CD4-positive, alpha-beta T cell (primary cell): ENCODE measurements at places on chromosomes 1 and 21. TPM values are rescaled to one million over a fixed set of nuclear protein-coding genes. Genes with fewer than 3 reads are reported as not detected.

GRCh38 chr1:18962121-18962721, 5.7 kb upstream of the IFFO2 start:
- no peak for DNase-seq

GRCh38 chr1:220887520-220888416, 8.5 kb downstream of the HLX start:
- no peak for DNase-seq

DNA sequence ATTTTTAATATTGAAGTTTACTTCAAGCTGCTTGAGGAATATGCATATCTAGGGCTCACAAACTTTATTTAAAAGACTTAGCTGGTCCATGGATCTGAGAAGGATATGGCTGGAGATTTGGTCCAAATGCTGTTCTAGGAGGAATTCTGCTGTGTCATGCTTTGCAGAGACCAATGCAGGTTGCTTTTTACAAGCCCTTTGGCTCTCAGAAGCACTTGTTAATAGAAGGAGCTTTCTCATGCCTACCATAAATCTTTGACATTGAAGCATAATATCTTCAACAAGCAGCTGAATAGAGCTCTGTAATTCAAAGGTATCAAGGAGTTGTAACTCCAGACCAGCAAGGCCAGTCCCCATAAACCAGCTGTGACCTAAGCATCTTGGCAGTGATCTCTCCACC, 299.1 kb downstream of the HHAT start:
- no peak for DNase-seq

- no peak for DNase-seq
Measured at GRCh38 chr1:41108696-41109275, 87.3 kb upstream of the SLFNL1 start.

DNA sequence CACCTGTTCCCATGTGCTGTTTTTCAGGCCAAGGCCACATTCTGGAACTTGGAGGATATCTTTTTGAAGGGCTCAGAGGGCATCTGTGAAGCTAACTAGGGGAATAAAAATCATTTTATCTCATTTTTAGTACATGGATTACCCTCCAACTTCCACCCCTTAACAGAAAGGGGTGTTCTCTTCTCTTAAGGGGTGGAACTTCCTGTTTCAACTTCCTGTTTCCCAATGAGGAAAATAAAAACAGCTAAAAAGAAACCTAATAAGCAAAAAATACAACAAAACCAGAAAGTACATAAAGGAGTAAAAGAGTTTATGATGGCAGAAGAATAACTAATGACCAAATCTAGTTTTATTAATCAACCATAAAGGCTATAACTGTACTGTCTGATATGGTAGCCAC, 24.8 kb upstream of the SLC22A15 start:
- no peak for DNase-seq

The CRP gene
- total RNA-seq, result not detected

The OR10J4 gene
- total RNA-seq, result not detected

The LCK gene
- 188 TPM for total RNA-seq

The GALNT2 gene
- 11.4 TPM for total RNA-seq

The RGL1 gene
- 1.2 TPM for total RNA-seq

The ADAMTS4 gene
- 0.60 TPM for total RNA-seq

The OR6F1 gene
- not detected for total RNA-seq
